ENCODE measurements at places on chromosomes 16 and 17.

GRCh38 chr16:24071666-24072360 is 184.3 kb upstream of the CACNG3 start:
- peak overlapping the region; percentile 92 for H3K27ac ChIP-seq
- H3K4me1 ChIP-seq: peaks cover 68% of the 10 kb centered on the region
- no peak overlapping the region for H3K4me3 ChIP-seq

DNA sequence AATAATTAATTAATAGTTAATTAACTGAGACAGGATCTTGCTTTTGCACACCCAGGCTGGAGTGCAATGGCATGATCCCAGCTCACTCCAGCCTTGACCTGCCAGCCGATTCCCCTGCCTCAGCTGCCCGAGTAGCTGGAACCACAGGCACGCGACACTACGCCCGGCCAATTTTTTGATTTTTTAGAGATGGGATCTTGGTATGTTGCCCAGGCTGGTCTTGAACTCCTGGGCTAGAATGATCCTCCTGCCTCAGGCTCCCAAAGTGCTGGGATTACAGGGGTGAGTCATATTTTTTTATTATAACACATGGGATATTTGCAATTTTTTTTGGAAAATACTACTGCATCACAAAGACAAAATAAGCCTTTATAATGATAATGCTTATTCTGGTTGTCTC is 30.4 kb upstream of the BCAR1 start:
- peaks cover 57% of the 10 kb centered on the region for H3K27me3 ChIP-seq
- no peaks in the 10 kb centered on the region for H3K36me3 ChIP-seq
- no peak overlapping the region for H3K27ac ChIP-seq
- no peak for DNase-seq
- no peak overlapping the region for H3K4me3 ChIP-seq
- no peaks in the 10 kb centered on the region for H3K4me1 ChIP-seq

DNA sequence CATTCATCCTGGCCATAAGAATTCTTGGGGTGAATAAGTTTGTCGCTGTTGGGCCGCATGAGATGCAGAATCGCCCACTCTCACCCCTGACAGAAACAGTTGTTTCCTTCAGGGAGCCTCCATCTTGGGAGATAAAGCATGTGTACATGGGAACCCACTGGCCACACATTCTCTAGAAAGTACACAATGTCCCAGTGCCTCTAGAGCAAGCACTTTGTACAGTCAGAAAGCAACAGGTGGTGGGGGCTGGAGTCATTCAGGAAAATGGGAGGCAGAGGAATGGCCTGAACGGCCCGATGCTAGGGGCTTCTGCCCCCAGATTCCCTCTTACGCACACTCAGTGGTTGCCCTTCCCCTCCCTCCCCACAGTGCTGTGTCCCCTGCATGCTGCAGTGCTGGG is 16.1 kb downstream of the ACE start:
- H3K4me1 ChIP-seq: no peaks in the 10 kb centered on the region
- H3K36me3 ChIP-seq: no peaks in the 10 kb centered on the region
- no peaks in the 10 kb centered on the region for H3K27me3 ChIP-seq
- no peak overlapping the region for H3K4me3 ChIP-seq
- no peak for DNase-seq

- DNase-seq: no peak
- H3K27me3 ChIP-seq: no peaks in the 10 kb centered on the region
- peak overlapping the region; percentile 84 for H3K27ac ChIP-seq
- H3K4me1 ChIP-seq: peaks cover 51% of the 10 kb centered on the region
- peak overlapping the region; percentile 95 for H3K4me3 ChIP-seq
These were observed 2.3 kb upstream of the MAP2K3 start for GRCh38 chr17:21282231-21282630.

- peaks cover 14% of the 10 kb centered on the region for H3K36me3 ChIP-seq
- peak; percentile 35 for DNase-seq
- H3K4me1 ChIP-seq: peaks cover 41% of the 10 kb centered on the region
- H3K27ac ChIP-seq: peak within 1 kb of the TSS; percentile 94
- no peaks in the 10 kb centered on the region for H3K27me3 ChIP-seq
- H3K4me3 ChIP-seq: peak within 1 kb of the TSS; percentile 89
These were observed at the start of gene G6PC3 for GRCh38 chr17:44070455-44071197. TSS of gene G6PC3 (plus strand) at chr17:44070735. CDS start at chr17:44070966, 231 bp downstream.

DNA sequence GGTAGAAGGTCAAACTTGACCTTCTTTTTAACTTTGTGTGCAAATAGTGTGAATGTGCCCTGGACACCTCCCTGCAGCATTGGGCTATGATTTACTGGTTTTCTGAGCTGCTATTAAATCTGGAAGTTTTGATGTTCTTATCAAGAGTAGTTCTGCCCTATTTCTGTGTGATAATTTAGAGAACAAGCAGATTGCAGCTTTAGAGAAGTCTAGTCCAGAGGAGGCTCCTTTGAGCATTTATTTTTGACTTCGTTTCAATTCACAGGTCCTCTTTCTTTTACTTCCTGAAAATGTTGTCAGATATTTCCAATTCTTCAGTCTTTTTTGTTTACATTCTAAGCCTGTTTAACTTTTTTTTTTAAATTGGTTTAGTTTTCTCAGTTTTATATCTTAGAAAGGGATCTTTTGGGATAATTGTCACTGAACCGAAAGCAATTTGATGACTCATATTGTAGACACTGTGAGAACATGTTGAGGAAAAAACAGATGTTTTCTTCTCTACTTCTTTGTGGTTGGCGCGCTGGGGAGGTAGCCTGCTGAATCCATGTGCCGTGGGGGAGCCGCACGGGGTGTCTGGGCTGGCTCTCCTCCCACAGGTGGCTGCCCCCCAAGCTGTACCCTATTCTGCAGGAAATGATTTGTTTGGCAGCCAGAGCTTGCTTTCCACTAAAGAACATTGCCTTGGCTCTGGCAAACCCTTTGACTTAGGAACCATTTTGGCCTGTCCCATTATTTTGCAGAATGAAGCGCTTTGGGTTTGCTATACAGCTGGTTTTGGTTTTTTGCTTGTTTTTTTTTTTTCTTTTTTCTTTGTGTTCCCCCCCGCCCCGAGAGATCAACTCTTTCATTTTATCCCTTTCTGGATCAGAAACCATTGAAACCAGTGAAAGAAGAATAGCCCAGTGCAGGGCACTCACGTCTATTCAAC is 53.4 kb downstream of the MFSD11 start:
- H3K36me3 ChIP-seq: no peaks in the 10 kb centered on the region
- DNase-seq: no peak
- H3K4me3 ChIP-seq: peak overlapping the region; percentile 54

- no peaks in the 10 kb centered on the region for H3K36me3 ChIP-seq
- H3K27me3 ChIP-seq: no peaks in the 10 kb centered on the region
- H3K27ac ChIP-seq: no peak overlapping the region
- no peak overlapping the region for H3K4me3 ChIP-seq
- no peak for DNase-seq
- no peaks in the 10 kb centered on the region for H3K4me1 ChIP-seq
These were observed 758.8 kb downstream of the CDH11 start for GRCh38 chr16:64363039-64363438.

- no peak for DNase-seq
- H3K36me3 ChIP-seq: peaks cover 17% of the 10 kb centered on the region
- no peak overlapping the region for H3K27ac ChIP-seq
- no peak overlapping the region for H3K4me3 ChIP-seq
These were observed 56.1 kb downstream of the SKAP1 start for GRCh38 chr17:48373883-48374282.

DNA sequence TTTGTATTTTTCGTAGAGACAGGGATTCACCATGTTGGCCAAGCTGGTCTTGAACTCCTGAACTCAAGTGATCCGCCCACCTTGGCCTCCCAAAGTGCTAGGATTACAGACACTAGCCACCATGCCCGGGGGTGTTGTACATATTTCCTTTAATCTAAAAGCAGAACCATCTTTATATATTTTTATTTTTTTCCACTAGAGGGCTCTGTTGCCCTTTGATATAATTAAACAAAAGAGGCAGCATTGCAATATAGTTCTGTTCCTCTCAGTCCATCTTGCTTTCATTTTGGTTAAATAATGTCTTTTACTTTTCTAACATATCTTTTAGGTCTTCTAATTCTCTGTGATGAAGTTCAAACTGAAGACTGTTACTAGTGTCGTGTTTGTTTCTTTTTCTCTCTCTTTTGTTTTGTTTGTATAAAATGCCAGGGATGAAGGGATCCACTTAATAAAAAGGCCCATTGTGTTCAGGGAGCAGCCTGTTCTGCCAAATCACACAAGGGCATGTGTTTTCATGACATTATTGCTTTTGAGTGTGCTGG is 23.4 kb downstream of the WWOX start:
- H3K27ac ChIP-seq: peak overlapping the region; percentile 5
- H3K4me3 ChIP-seq: no peak overlapping the region
- H3K27me3 ChIP-seq: no peaks in the 10 kb centered on the region
- H3K4me1 ChIP-seq: peaks cover 6% of the 10 kb centered on the region
- DNase-seq: no peak
- H3K36me3 ChIP-seq: peaks cover 16% of the 10 kb centered on the region

- no peak for DNase-seq
- no peak overlapping the region for H3K27ac ChIP-seq
- peaks cover 32% of the 10 kb centered on the region for H3K4me1 ChIP-seq
- no peaks in the 10 kb centered on the region for H3K27me3 ChIP-seq
- H3K36me3 ChIP-seq: peaks cover 27% of the 10 kb centered on the region
- peak overlapping the region; percentile 73 for H3K4me3 ChIP-seq
These were observed 946 bp downstream of the STUB1 start for GRCh38 chr16:680967-681745.

DNA sequence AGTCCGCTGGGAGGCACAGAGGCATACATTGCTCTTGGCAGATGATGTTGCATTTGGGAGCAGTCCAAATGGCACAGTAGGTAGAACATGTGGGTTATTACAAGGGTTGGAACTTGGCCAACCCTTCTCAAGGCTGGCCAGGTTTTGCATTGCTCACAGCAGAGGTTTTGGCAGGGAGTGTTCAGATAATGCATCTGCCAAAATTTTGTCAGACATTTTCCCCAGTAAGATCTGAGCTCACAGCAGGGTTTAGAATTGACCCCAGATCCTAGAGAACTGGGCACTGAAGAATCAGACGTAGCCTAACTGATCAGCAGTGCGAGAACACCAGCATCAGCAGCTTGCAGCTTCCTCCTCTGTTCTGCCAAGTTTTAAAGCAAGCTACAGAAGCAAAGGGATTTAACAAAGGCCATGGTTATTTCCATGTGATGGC is 468.8 kb upstream of the KIF2B start:
- no peaks in the 10 kb centered on the region for H3K27me3 ChIP-seq
- no peak for DNase-seq
- no peak overlapping the region for H3K4me3 ChIP-seq

GRCh38 chr16:70725912-70726828 is 40.3 kb upstream of the MTSS2 start:
- no peak overlapping the region for H3K27ac ChIP-seq
- H3K27me3 ChIP-seq: no peaks in the 10 kb centered on the region
- no peak overlapping the region for H3K4me3 ChIP-seq
- peaks cover 5% of the 10 kb centered on the region for H3K4me1 ChIP-seq
- peaks cover 12% of the 10 kb centered on the region for H3K36me3 ChIP-seq

GRCh38 chr16:88813269-88814143 is 1.8 kb upstream of the APRT start:
- H3K36me3 ChIP-seq: peaks cover 14% of the 10 kb centered on the region
- H3K4me3 ChIP-seq: peak overlapping the region; percentile 88
- DNase-seq: no peak
- no peaks in the 10 kb centered on the region for H3K27me3 ChIP-seq

- peaks cover 9% of the 10 kb centered on the region for H3K27me3 ChIP-seq
- no peak overlapping the region for H3K4me3 ChIP-seq
- no peak for DNase-seq
- H3K27ac ChIP-seq: no peak overlapping the region
These were observed 320 bp upstream of the KRTAP4-2 start for GRCh38 chr17:41178341-41178740.
